G401 (cell line): ENCODE measurements at places on chromosomes 5 and 9. TPM values are rescaled to one million over a fixed set of nuclear protein-coding genes. Genes with fewer than 3 reads are reported as not detected.

GRCh38 chr5:149273237-149273636 lies 1.6 kb downstream of the AFAP1L1 start:
- no peak for DNase-seq

DNA sequence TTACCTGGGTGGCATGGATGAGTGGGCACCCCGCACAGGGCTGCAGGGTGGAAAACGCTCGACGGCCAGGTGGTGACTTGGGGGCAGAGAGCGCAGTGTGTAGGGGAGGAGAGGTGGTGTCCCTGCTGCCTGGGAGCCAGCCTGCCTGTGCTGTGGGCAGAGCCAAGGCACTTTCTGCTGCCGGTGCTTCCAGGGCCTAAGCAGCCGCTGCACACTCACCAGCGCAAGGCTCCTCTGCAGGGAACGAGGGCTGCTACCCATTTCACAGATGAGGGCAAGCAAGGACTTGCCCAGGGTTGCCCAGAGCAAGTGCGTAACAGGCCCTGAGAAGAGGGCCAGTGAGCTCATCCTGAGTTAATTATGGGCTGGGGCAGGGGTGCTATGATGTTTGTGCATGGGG lies 62.5 kb downstream of the CRB2 start:
- no peak for DNase-seq

DNA sequence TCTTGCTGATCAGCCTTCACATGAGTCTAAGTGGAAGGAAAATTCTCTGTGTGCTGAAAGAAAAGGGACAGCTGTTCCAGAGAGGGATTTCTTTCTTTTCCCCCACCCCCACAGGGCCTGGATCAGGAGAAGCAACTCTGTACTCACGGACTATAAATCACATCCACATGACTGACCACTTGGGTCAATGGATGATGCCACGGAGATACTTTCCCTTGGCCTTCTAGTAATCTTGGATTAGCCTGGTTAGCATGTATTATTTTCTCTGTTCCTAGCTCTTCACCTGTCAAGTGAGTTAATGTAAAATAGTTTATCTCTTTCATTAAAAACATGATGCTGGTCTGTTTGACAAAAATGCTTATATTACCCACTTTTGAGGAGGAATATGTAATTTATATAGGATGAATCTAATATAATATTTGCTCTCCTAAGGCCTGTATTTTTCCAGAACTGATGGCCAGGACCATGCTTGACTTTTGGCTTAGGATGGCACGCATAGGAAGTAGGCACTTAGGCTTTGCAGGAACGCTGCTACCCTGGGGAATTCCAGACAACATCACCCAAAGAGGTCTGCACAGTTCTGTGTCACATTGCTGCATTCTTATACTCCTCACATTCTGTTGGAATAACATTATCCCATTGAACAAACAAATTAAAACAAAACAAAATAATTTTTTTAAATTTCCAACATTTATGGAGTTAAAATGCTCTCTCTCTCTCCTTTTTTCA lies 892.1 kb downstream of the TLE1 start:
- no peak for DNase-seq

- DNase-seq, result no peak
Measured at GRCh38 chr9:137165250-137165836, 4.5 kb downstream of the LRRC26 start.

TMEM215 gene
- total RNA-seq, result not detected in 2 replicates

LCN12 gene
- not detected in 2 replicates for total RNA-seq

ARHGEF39 gene
- 12.3 and 12.4 TPM in 2 replicates for total RNA-seq

- DNase-seq, result peak; percentile 67
Measured at GRCh38 chr9:70411930-70412831, 2.3 kb downstream of the KLF9 start.

GRCh38 chr9:121598167-121598964 lies 53.1 kb upstream of the DAB2IP start:
- DNase-seq, result peak; percentile 80

GRCh38 chr9:115673599-115673998 lies 480.0 kb upstream of the PAPPA start:
- DNase-seq, result no peak

ROR2 gene
- 1.4 and 3.2 TPM in 2 replicates for total RNA-seq

GRCh38 chr9:89436963-89437625 lies 60.8 kb downstream of the SEMA4D start:
- DNase-seq, result no peak

DNA sequence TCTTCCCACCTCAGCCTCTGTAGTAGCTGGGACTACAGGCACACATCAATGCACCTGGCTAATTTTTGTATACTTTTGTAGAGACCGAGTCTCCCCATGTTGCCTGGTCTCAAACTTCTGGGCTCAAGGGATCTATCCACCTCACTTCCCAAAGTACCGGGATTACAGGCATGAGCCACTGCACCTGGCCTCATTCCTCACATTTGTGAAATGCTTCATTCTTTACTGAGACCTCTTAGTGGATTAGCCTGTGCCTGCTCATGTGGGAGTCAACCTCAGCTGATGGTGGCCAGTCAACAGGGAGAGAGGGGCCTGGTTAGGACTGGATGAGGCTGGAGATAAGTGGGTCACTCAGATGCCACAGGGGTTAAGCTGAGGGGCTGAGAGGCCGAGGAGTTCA lies 37.3 kb upstream of the CLK4 start:
- DNase-seq, result no peak

DNA sequence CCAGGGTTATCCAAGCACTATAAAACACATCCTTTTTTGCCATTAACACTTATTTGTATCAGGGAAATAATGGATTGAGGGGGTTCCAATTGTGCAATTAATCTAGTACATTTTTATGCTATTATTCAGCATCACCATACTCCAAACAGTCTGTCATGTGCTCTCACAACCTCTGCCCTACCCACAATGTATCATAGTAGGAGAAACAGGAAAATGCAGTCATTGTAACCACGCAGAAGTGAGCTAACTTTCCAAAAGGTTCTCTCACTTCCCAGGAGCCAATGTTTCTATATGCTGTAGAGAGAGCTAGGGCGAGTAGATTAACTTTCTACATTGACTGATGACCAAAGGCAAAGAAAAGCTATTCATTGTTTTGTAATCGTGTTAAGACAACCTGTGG lies 29.8 kb downstream of the DAB2 start:
- DNase-seq, result no peak

DNA sequence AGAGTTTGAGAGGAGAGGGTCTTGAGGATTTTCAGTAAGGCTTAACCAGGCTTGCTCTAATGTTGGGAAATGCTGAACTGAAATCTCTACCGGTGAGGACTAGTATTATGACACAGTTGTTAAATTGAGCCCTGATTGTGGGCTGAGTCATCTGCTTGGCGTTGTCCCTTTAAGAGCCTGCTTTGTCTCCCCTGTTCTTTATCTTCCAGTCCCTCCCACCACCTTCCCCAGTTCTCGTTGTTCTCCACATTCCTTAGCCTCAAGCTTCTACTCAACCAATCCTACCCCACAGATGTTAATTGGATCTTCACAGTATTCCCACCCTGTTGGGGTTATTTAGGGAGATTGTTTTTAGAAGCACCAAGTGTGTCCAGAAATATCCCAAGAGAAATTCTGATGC lies 57.6 kb downstream of the ANKRD55 start:
- no peak for DNase-seq

NFIB gene
- not detected in 2 replicates for total RNA-seq

GRCh38 chr5:156328161-156328560 lies 1.2 kb downstream of the SGCD start:
- no peak for DNase-seq

DNA sequence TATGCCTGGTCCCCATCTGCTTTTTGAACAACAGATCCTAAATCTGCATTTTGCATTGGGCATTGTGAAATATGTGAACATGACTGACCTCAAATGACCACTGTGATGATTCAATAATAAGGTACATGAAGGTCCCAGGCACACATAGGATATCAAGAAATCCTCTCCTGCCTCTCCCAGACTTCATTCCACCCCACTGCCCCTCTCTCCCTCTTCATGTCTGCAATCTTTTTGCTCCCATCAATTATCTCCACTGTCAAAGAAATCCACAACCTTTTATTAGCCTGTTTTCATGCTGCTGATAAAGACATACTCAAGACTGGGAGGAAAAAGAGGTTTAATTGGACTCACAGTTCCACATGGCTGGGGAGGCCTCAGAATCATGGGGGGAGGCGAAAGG lies 476.7 kb downstream of the CTNND2 start:
- DNase-seq, result no peak

DNA sequence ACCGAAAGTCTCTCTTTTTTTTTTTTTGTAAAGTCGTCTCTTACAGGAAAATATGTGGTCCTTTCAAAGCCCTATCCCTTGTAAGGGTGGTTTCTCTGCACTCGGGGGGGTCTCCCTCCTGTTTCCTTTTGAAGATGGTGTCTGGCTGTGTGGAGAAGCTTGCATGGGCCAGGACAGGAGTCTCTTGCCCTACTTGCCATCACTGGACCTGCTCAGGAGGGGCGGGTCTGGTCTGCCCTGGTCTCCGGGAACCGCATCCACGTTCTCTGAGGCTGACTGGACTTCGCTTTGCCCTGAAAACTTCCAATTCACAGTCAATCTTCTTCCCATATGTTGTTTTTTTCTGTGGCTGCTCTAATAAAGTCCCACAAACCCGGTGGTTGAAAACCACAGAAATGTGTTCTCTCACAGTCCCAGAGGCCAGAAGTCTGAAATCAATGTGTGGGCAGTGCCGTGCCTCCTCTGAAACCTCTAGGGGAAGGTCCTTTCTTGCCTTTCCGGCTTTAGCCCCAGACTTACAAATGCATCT lies 92.9 kb upstream of the IER5L start:
- no peak for DNase-seq

EXOSC2 gene
- total RNA-seq, result 41.5 and 66.4 TPM in 2 replicates

- no peak for DNase-seq
Measured at GRCh38 chr5:6236858-6237481, 141.4 kb downstream of the MED10 start.

DNA sequence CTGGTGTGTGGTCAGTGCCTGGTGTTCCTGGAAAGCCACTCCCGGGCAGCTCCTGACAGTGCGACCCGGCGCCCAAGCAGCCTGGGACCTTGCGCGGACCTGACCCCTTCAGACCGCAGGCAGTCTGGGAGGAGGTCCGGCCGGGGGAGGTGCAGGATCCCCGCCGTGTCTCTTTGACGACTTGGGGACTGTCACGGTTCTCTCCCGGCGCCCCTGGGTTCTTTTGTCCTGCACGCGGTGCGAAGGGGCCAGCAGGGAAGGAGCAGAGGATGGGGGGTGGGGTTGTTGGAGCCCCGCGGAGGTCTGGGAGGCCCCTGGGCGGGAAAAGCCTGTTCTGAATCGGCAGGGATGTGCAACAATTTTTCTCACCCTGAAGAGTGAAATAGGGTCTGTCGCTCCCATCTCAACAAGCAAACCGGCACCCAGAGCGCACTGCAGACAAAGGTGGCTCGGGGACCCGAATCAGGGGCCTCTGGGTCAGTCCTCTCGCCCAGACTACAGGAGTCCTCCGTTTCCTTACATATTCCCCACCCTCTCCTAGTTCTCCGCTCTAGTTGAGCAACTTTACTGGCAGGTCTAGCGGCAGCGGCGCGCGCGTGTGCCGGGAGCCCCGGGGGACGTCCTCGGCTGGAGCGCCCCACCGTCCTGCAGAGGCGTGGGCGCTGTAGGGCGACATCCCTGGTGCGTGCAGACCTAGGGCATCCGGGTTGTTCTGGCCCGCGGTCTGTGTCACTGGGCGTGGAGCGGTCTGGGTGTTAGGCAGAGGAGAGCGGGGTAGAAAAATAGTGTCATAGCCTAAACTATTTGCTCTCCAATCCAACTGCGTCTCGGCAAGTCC lies 1.2 kb downstream of the VCAN start:
- no peak for DNase-seq

CLK4 gene
- 5.2 and 9.8 TPM in 2 replicates for total RNA-seq
